CD4-positive, alpha-beta T cell treated with Interleukin-1 beta for 1 hour (primary cell): ENCODE measurements at places on chromosomes 3 and 15.

DNA sequence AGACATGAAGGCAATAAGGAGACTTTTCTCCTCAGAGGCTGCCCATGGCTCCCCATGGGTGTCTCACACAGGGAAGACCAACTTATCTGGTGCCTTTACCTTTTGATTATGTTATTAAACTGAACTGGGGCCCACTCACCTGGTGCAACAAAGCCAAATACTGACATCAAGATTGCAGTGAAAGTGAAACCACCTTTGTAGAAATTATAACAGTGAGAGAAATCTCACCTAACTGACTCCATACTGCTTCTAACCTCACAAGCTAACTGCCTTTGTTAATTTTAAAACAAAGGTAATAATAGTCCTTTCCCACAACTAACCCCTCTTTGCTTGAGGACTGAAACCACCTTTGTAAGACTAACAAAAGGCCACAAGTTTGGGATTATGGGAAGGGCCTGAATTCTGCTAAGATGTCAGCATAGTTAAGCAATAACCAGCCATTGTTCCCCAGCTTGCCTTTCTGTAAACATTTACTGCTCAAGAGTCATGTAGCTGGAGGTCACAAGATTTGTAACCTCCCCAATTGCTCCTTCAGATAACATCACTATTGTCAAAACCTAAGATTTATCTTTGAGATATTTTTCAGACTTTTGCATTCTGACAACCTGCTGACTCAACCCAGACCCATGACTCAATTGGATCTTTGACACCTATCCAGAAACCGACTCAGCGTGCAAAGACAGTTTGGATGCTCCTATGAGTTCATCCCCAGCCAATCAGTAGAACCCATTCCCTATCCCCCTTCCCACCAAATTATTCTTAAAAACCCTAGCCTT is 420.3 kb upstream of the CFAP20DC start:
- DNase-seq: no peak

GRCh38 chr3:189598530-189599225 is 32.5 kb upstream of the TP63 start:
- no peak for DNase-seq

DNA sequence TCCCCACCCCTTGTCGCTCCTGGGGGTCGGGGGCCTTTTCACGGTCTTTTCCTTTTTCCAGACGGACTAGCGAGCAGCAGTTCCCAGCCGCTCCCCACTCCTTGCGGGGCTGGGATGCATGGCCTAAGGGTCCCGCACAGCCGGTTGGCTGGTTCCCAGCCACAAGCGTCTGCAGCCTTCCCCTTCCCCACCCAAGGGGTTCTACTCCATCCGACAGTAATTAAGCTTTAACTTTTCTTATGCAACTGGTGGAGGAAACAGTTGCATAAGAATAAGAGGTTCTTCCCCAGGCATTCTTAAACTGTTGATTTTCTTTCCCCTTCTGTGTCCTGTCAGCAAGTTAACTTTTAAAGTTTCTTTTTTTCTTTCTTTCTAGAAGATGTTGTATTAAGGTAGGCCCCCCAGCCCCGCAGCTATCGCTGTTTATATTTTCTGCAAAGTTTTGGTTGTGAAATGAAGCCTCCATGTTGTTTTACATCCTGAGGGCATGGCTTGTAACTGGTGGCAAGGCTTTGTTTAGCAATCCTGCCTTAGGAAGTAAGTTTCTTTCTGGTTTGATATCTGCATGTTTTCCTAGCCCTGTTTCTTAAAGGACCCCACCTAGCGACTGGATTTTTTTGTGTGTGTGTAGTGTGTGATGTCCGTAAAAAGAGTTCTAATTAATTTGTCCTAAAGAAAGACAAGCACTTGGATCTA is 207.5 kb downstream of the ZNF385D start:
- DNase-seq: no peak

- no peak for DNase-seq
These were observed 55.0 kb downstream of the PRICKLE2 start for GRCh38 chr3:64170270-64170669.

DNA sequence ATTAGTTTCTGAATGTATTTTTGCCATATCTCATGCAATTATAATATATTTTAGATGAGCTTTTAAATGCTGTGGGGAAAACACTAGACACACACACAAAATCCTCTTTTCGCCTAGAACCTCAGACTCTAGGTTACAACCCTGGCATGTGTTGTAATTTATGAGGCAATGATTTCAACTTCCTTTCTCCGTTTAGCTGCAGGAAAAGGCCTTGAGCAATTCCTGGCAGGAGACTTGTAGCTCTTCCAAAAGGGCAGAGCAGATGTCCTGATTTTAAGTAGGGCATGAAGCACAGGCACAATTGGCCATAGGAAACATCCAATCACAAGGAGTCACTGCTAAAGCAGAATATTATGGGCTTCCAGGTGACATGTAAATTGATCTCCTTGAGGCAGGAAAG is 82.0 kb downstream of the GPR156 start:
- no peak for DNase-seq

DNA sequence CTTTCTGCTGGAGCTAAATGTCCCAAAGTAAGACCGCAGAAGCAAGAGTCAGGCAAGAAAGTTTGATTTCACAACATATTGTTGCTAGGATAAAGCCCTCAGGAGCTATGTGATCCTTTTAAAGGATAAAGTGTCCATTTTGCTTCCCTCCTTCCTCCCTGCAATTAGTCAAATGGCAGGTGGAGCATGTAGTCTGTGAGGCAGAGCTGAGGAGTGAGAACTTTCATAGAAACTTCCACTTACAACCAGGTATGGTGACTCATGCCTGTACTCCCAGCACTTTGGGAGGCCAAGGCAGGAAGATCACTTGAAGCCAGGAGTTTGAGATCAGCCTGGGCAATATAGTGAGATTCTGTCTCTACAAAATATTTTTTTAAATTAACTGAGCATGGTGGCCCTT is 25.2 kb upstream of the RHCG start:
- DNase-seq: no peak

DNA sequence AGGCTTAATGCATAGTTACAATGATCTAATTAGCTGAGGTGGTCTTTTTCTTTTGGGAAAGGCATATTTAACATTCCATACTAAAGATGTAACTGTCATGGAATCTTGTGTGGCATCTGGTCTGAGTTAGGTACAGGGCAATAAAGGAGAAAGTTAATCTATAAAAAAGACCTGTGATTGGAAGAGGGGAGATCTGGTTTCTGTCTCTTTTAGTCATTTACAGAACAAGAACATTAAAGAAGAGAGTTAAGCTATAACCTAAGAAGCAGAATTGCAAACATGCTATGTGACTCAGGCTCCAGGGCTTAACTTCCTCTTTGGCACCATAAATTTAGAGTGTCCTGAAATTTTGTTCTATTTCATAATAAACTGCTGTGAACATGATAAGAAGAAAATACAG is 47.2 kb upstream of the MME start:
- no peak for DNase-seq
